ENCODE measurements at places on chromosomes 12 and 14.

GRCh38 chr12:128840862-128841468, 12.3 kb upstream of the GLT1D1 start:
- DNase-seq = no peak

DNA sequence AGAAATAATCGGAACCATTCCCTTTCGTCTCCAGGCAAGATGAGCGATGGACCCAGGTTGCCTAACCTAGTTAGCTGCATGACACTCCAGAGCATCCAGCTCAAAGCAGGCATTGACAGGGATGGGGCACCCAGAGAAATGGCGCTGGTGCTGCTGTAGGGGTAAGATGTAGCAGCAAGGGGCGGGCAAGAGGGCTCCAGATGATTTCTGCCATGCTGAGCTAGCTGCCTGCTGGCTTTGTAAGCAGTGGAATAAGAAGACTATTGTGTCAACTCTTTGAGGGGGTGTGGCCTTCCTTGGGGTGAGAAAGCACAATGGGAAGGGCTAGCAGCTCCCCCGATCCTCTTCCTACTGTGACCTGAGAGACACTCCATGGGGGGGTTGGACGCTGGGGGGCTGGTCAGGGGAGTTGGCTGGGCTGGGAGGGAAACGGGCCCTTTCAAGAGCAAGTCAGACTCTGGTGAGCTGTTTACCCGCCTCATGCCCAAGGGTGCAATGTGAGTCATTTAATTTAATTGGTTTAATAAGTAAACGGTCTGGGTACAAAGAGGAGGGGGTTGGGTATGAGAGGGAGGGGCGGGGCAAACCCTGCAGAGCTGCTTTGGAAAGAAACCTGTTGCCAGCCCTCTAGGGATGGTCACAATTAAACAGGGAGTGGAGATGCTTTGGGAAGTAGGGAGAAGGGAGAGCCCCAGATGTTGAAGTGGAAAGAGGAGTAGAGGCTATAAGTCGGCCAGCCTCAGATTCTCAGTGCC, 50.5 kb downstream of the B4GALNT3 start:
- DNase-seq = no peak

GRCh38 chr14:65101631-65102440, 481 bp downstream of the MAX start:
- DNase-seq = no peak

DNA sequence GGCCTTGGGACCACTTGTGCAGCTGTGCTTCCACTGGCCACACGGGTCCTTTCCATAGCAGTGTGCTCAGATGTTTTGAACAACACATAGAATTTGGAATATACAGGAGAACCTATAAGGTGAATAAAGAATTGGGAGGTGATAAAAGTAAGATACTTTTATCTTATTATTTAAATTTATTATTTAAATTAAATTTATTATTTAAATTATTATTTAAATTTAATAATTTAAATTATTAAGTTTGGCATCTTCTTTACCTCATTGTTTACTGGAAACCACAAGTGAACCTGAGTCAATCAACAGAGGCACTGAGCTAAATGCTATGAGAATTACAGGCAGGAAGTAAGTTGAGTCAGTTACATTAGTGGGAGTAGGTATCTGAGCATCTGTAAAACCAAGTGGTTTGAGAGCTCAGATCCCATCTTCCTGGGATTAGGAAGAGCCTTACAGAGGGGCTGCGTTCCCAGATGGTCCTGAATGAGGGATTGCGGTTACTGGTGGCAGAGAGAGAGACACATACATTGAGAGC, 103.1 kb downstream of the ESR2 start:
- DNase-seq = no peak

DNA sequence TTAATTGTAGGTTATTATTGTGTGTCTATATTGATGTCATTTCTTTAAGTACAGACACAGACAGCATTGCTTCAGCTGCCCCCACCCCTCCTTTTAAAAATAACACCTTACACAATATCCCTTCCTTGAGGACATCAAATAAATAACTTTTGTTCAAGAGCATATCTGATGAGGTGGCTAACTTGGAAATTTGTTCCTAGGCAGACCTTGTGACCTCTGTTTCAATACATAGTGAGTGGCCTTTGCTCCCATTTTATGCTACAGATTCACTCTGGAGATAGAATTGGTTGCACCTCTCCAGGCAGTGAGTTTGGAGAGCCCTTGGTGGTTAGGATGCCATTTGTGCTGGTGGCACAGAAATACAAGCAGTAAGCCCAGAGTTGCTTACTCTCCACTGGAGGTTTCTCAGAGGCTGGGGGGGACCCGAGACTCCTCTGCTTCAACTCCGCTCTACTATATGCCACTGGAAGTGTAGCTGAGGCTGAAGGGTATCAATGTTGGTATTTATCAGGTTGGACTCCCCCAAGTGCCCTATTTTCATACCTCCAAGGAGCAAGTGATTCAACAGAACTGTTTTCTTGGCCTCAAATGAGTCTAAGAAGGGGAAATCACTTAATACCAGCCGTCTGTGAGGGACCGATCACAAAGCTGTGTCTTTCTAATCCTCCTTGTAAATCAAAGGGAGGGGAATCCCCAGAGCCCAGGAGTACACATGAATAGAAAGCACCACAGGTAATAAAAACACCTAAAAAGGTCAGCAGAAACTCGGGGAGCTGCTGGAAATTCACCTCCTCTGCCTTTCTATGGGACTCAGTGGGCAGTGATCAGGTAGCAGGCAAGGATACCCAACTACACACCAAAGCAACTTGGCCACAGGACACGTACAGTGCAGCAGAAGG, 463.1 kb downstream of the RAD51B start:
- DNase-seq = no peak

DNA sequence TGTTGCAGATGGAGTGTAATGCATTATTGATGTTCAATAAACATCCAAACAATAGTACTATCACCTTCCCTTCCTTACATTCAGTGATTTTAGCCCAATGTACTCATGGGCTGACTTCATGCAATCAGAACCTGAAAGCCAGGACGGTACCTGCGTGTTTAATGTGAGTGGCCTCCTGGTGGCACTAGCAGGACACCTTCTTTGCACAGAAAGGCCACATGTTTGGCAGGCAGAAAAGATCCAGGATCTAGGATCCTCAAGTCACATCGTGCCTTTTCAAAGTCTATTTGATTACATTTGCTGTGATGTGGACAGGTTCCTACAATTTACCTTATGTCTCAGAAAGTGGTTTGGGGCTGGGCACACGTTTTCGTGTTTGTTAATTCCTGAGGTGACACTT, 82.9 kb downstream of the NEDD1 start:
- peak; percentile 25 for DNase-seq

GRCh38 chr14:106372870-106373652, 846.7 kb downstream of the TMEM121 start:
- no peak for DNase-seq

DNA sequence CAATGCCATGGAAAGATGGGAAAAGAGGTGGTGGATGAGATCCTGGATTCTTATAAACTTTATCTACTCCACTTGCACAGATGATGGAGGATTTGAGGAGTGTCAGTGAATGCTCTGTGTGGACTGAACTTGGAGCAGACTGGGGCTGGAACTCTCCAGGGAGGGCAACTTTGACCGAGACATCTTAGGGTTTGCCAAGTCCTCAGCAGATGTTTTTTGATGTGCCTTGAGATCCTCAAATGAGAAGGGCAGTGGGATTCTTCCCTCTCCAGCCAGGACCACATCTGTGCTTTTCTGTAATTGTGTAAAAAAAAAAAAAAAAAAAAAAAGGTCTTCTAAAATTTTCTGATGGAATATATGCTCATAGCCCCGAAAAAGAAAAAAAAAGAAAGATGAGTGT, 23.0 kb upstream of the MYL2 start:
- no peak for DNase-seq

DNA sequence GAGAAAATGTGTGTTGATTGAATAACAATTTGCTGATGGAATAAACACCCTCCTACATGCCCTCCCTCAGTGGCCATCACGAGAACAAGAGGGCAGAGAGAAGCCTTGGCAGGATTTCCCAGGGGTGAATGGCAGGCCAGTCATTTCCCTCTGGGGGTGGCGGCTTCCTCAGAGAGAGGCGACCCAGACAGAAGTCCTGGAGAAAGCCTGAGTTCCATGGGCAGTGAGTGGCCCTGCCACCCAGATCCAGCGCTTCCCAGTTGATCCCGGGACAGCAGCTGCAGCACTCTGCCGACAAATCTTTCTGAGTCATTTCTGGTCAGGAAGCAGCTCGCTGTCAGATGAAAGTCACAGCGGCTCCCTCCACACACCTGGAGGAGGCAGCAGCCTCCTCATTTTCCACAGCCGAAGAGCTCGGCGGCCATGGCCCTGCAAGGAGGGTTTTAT, 123.0 kb downstream of the SCARB1 start:
- DNase-seq = no peak

DNA sequence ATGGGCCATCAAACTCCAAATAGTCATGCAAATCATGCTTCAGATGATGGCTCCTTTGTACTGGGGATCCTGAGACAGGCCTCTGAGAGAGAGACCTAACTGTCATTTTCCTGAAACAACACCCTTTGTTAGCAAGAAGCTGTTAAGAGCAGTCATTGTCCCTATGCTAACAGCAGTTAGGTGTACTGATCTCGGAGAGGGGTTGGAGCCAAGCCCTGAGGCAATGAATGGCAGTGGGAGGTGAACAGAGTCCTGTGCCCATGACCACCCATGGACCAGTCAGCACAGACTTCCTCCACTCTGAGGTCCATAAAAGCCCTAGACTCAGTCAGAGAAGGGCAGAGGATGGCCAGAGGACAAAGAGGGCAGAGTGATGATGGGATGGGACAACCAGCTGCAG, 747.6 kb upstream of the LRFN5 start:
- DNase-seq = no peak

DNA sequence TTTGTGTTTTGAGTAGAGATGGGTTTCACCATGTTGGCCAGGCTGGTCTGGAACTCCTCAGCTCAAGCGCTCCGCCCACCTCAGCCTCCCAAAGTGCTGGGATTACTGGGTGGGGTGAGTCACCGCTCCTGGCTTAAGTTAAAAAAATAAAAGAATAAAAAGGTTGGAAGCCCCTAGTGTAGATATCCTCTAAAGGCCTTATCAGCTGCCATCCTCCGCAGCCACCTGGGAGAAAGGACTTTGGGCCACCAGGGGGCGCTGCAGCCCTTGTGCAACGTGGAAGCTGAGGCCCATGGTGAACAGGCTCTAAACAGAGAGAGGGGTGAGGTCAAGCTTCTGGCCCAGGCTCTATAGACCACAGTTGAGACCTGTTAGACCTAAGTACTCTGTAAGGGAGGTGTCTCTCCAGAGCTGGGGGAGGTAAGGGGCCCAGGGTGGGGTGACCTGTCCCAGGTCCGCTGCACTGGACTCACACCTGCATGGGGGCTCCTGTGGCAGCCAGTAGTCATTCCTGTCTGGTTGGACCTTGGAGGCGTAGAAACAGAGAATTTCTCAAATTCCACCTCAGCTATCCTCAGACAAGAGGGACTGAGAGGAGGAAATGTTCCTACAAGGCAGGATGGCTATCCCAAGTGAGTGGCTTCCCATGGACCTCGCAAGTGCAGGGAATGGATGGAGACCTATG, 14.0 kb upstream of the RACGAP1 start:
- no peak for DNase-seq

DNA sequence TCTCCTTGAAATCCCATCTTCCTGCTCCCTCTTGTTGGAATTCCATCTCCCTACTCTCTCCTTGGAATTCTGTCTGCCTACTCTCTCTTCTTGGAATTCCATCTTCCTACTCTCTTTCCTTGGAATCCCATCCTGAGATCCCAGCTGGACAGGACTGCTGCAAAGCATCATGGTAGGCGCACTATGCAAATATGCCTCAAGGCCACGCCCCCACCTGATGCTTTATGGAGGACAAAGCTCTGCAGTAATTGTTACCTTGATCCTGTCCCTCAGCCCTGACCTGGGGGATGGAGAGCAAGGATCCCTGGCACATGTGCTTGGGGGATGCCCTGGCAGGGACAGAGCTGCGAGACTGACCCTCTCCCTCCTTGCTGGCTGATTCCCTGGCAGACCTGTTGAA, 185.6 kb downstream of the TBX5 start:
- no peak for DNase-seq

GRCh38 chr14:57389646-57390036, 745 bp upstream of the NAA30 start:
- DNase-seq = no peak

- no peak for DNase-seq
Measured at GRCh38 chr14:39469094-39469710, 37.0 kb upstream of the FBXO33 start.

DNA sequence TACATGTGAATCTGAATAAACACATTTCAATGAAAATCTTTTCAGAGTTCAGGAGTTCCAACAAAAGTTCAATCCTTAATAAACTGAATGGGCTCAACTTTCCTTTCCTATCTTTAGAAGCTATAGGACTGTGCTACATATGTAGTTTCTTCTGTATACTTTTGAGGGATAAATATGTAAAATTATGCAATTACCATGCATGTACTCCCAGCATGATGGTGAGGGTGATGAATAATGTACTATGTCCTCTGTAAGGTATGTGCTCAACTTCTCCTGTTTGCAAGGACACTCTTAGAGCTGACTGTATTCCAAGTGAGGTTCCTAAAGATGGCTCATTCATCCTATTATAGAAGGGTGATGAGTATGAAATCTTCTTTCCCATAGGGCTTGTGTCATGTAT, 15.5 kb downstream of the MBIP start:
- DNase-seq = no peak

DNA sequence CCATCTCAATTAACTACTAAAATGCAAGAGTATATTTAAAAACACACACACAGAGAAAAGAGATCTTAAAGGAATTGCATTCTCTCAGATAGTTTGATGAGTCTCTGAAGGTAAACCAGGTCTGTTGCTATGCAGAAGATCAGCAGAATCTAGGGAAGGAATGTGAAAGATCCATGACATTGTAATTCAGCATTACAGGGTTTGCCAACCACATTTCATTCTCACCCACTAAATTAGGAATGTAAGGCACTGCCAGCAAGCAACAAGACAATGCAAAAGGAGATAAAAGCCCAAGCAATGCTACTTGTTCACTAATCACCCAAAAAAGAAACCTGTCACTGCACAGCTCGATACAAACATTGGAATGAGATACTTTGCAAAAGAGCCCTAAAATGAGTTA, 106.3 kb downstream of the LRIG3 start:
- no peak for DNase-seq

DNA sequence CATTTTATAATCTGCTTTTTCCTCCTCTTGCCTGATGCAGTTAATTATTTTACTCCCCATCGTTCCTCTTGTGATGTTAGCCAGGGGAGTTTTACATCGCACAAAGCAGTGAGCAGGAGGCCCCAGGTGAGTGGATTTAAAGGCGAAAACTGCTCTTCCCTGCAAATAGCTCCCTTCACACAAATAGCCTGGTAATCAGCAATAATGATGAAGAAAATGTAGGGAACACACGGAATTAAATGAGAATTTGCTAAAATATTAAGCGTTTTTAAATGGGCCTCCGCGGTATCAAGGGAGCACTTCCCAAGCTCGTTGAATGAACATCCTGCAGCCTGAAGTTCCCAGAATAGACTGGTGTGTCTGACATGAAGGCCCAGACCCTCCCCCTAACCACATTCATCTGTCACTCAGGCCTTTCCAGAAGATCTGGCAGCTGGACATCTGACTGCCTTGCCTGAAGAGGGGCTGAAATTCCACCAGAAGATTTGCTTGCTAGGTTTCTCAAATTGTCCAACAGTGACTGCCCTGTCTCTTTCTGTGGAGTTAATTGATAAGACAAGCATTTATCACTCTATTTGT, 127.2 kb downstream of the CCDC60 start:
- no peak for DNase-seq

- DNase-seq = no peak
Measured at GRCh38 chr14:87386524-87386923, 606.5 kb downstream of the GALC start.

GRCh38 chr14:34029921-34030334, 79.1 kb upstream of the EGLN3 start:
- DNase-seq = no peak
